Stimulated activated CD4-positive, alpha-beta T cell treated with anti-CD3 and anti-CD28 coated beads, Interleukin-1b, Interleukin-23, amount 100 ng/mL, for 1 hour (primary cell): ENCODE measurements at places on chromosomes 2 and 18.

GRCh38 chr2:180644709-180645108 is 335.7 kb upstream of the UBE2E3 start:
- no peak for DNase-seq

DNA sequence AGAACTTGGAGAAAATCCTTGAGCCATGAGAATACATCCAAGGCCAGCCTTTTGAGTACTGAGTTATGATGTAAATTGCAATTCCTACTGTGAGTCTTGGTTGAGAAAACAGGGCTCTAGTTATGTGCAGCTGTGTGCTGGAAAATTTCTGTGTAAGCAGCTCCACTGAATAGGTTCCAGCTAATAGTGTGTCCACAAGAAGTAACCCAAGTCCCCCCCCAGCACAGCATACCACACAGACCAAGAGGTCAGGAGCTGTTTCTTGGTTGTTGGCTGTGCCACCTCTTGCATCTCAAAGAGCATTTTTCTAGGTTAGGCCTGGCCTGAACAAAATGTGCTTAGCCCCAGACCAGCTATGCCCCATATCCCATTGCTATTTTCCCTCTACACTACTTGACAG is 36.8 kb upstream of the APCDD1 start:
- DNase-seq: no peak

DNA sequence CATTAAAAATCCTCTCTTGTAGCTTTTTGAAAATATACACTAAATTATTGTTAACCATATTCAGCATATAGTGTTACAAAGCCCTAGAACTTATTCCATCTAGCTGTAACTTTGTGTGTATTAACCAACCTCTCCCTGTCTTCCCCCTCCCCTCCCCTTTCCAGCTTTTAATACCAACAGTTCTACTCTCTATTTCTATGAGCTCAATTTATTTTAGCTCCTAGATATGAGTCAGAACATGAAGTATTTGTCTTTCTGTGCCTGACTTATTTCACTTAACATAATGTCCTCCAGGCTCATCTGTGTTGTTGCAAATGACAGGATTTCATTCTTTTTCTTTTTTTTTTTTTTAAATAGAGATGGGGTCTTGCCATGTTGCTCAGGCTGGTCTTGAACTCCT is 45.1 kb downstream of the GPD2 start:
- DNase-seq: no peak

DNA sequence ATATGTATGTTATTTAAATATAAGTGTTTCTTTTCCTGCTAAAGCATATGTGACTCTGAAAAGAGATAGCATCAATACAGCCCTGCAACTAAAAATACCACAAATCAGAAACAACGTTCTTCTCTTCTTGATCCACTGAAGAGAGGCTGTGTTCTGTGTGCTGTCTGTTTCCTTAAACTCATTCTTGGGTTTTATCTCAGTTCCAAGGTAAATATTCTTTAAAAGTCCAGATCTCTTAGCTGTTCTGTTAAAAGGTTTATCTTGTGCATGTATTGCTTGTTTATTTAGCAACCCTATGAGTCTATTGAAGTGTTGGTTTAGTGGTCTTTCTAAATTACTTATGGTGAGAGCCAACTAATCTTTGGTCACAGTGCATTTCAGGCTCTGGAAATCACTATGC is 173.3 kb upstream of the NT5C1B start:
- DNase-seq: no peak

DNA sequence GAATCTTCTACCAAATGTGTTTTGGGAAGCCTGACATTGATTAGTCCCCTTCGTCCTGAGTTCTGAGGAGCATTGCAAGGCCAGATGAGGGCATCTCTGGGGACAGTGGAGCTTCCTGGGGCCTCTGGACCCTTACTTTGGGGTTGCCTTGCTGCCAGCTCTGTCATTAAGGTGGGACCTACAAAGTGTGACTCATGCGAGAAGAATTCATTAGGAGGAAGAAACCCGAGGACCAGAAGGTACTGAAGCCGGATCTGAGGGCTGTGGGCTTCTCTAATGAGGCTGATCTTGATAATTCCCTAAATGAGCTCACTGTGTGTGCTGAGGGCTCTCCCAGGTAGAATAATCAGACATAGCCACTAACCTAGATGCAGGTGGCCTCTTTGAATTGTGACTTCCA is 695 bp upstream of the SCYGR2 start:
- DNase-seq: no peak

DNA sequence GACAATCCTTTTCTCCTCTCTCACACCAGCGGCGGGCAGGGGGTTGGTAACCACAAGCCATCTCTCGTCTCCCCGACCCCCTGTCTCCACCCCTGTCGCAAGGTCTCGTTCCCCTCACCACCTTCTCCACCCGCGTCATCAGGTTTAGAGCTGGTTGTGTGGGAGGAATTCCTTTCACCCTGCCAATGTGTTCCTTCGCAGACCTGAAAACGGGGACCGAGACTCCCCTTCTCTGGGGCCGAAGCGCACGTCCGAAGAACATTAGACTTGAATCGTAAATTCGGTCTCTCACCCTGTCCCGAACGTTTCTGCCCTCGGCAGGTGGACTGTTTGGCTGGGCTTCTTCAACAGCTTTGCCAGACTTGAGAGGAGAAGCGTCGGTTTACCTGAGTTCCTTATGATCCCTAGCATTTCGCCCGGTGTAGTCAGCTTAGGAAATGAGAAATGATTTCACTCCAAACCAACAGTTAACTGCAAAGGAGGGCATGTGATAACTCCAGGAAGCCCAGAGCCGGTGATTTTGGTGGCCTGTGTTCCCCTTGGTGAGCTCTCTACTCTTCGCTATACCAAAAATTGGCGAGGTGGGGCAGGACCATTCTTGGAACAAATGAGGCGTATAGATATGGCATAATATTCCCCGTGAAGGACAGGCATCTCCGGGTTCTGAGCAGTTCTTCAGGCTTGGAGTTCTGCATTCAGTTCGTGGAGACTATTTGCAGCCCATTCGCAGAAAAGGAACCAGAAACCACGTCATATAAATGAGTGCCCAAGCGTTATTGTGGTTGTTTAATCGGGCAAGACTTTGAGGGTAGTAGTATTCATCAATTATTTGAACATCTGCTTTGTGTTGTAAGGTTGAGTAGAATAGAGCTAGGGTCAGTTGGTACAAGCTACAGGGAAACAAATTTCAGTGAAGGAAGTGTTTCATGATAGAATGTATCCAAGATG is 694 bp downstream of the CFAP36 start:
- DNase-seq: peak; percentile 25

- DNase-seq: no peak
These were observed 74.5 kb downstream of the AP1S3 start for GRCh38 chr2:223762853-223763252.

DNA sequence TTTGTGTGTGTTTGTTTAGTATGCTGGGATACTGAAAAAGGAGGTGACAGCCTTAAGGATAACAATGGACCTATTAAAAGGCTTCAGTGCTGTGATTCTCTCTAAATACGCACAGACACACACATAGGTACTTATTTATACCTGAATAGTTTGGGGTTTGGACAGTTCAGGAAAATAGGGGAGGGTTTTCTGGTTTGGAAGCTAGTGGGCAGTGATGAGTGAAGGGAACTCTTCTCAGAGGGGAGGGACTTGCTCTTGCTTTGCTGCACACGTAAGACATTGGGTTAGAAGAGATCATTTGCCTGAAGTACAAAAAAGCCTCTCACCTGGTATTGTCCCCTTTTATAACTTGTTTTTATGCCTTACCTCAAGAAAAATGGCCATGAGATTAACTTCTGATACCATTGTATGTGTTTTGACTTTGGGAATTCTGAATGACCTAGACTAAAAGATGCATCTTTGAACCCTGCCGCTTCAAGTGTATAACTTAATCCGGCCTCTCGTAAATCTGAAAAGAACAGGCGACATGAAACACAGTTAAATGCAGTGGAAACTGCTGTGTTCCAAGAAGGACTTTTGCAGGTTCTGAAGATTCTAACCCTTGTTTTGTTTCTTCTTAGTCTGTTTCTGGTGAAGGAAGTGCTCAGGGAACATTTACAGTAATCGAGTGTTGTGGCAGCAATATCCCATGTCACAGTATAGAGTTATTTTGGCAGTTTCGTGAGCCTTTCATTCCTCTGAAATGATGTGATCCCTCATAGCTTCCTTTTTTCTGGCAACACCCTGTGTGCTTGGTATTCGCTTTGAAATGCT is 2.5 kb downstream of the CRIM1 start:
- DNase-seq: no peak

DNA sequence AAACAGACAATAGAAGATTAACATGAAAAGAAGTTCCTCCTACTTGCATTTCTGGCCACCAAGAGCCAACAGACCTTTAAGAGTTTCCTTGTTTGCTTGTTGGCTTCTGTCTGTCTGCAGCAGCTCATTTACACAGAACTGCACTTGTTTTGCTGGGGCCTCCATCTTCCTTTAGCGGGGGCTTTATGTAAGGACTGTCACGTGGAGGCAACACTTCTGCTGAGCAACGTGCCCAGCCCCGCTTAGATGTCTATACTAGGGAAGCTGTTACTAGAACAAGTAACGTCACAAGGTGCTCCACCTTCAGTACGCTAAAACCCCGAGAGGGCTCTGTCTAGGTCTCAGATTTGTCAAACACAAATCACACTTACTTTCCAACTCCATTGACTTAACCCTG is 104.3 kb upstream of the PXDN start:
- no peak for DNase-seq

DNA sequence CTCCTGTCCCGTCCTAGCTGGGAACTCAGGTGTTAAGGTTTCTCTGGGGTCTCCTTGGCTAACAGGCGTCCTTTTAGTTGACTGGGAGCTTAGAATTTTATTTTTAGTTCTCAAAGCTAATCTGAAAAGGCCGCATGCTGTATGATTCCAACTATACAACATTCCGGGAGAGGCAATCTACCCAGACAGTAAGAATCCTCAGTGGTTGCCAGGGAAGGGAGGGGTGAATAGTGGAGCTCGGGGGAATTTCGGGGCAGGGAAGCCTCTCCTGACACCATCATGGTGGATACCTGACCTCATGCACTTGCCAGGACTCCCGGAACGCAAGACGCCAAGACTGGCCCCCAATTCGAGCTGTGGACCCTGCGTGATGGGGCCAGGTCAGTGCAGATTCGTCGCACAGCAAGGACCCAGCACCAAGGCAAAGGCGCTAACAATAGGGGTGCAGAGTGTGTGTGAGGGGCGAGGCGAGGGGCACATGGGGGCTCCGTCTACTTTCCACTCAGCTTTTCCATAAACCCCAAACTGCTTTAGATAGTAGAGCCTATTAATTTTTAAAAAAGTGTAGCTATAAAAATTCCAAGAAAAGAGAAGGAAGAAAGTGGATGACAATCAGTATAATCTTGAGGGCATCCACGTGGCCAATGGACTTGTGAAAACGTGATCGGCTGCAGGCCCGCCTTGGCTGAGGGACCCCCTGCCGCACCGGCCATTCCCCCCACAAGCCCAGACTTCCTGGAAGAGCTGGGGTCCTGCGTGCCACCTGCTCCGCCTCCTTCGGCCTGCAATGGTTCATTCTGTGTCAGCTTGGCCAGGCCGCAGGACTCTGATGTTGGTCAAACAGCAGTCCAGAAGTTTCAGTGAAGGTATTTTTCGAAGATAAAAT is 17.3 kb downstream of the PDCD1 start:
- DNase-seq: no peak

GRCh38 chr18:38688416-38688815 is 1122.8 kb upstream of the CELF4 start:
- no peak for DNase-seq

DNA sequence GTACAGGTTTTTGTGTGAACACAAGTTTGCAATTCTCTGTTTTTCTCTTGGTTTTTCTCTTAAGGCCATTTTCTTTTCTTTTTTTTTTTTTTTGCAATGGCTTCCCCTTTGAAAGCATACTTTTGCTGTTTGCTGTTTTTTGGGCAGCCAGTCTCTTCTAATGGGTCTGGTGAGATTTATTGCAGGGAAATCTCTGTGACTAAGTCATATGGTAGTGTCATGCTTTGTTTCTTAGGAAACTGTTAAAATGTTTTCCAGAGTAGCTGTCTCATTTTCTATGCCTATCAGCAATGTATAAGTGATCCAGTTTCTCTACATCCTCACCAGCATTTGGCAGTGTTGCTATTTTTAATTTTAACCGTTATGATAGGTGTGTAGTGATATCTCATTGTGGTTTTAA is 27.9 kb upstream of the CDCA7 start:
- no peak for DNase-seq

- DNase-seq: no peak
These were observed 1.9 kb downstream of the GALNT5 start for GRCh38 chr2:157259386-157259785.

- no peak for DNase-seq
These were observed 40.9 kb upstream of the SMAD7 start for GRCh38 chr18:48991676-48992075.

- DNase-seq: no peak
These were observed 328.6 kb downstream of the CNTNAP5 start for GRCh38 chr2:124353656-124354055.

DNA sequence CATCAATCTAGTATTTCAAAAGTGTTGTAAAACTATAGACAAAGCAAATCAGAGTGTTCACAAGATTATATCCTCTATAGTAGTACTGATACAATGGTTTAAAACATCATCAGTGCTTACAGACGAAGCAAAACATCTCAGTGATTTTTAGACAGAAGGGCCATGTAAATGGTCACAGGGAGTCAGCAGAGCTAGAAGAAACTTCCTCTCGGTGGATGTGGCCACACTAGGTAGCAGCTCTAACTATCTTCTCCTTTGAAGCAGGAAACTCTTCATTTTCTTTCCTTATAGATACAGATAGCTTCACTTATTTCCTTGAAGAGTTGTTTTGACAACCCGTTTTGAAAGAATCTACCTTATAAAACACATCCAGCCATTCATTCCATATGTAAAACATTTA is 80.4 kb upstream of the CD226 start:
- no peak for DNase-seq

- DNase-seq: no peak
These were observed 49.7 kb downstream of the STK25 start for GRCh38 chr2:241458687-241459086.

GRCh38 chr2:28155627-28156026 is 237.0 kb upstream of the FOSL2 start:
- no peak for DNase-seq

GRCh38 chr2:121791801-121792221 is 36.4 kb downstream of the TSN start:
- no peak for DNase-seq

DNA sequence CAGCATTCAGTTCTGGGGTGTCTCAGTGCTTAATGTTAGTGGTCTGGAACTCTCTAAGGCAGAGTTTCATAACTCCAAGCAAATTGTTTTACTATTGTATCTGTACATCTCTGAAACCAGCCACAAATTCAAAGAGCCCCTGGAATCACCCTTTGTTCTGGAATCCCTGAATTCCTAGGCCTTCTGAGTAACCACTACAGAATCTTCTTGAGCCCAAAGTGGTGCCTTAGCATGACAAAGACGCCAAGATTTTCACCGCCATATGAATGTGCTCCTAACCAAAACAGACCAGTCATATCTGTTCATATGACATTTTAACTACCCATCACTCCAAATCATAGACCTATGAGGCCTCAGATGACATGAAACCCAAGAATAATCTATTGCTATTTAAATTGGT is 668.1 kb downstream of the EPHA4 start:
- no peak for DNase-seq

GRCh38 chr2:12412898-12413305 is 303.8 kb upstream of the TRIB2 start:
- DNase-seq: no peak

- DNase-seq: no peak
These were observed 70.9 kb downstream of the ZEB2 start for GRCh38 chr2:144449028-144449406.

GRCh38 chr2:201220102-201220570 is 37.2 kb downstream of the CASP10 start:
- no peak for DNase-seq
